Sigmoid colon (tissue), 7 donors: ENCODE measurements at places on chromosomes 6 and 20.

- no peak for DNase-seq
These were observed 49.0 kb upstream of the CDYL start for GRCh38 chr6:4727217-4727616.

DNA sequence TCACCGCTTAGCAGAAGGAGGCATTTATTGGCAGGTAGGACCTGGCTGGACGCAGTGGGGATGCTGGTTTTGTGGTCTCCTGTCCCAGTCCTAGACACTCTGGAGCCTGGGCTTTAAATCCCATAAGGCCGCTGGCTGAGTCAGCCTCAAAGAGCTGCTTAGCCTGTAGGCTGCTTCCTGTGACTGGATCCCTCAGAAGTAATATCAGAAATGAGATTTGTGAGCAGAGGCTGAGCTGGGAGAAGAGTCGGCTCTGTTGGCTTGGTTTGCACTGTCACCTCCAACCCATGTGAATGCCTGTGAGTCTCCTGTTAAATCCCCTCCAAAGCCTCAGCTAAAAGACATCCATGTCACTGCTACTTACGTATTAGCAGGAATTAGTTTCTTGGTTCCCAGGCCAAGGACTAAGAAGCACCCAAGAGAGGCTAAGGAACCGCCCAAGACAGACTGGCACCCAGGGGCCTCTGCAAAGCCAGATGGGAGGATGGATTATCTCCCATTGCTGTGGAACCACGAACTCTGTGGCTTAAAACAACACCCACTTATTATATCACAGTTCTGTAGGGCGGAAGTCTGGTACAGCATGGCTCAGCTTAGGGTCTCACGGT, 289.4 kb downstream of the CDC5L start:
- DNase-seq, result no peak

- no peak for DNase-seq
These were observed 81.5 kb downstream of the RTN4IP1 start for GRCh38 chr6:106547601-106548453.

DNA sequence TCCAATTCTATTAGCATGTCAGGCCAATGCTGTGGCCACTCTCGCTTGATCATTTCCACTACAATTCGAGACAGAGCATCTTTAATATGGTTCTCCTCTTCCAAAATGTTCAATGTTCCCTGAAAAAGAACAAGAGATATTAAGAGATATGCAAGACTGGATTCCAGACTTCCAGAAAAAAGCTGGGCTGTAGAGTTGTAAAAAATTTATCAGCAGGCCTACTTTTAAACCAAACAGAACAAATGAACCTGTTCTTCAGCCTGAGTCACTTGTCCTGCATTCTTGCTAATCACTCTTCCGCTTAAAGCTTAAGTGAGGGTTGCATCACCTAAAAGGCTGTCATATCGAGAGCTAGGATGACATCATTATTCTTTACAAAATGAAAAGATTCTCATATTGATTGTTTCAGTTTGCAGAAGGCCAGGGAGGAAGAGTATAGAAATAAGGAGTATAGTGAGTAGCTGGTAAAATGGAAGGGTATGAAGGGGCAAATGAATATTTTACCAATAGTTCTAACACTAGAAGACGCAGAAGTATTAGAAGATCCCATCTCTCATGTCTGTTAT, 4.9 kb downstream of the XPO5 start:
- DNase-seq, result no peak

DNA sequence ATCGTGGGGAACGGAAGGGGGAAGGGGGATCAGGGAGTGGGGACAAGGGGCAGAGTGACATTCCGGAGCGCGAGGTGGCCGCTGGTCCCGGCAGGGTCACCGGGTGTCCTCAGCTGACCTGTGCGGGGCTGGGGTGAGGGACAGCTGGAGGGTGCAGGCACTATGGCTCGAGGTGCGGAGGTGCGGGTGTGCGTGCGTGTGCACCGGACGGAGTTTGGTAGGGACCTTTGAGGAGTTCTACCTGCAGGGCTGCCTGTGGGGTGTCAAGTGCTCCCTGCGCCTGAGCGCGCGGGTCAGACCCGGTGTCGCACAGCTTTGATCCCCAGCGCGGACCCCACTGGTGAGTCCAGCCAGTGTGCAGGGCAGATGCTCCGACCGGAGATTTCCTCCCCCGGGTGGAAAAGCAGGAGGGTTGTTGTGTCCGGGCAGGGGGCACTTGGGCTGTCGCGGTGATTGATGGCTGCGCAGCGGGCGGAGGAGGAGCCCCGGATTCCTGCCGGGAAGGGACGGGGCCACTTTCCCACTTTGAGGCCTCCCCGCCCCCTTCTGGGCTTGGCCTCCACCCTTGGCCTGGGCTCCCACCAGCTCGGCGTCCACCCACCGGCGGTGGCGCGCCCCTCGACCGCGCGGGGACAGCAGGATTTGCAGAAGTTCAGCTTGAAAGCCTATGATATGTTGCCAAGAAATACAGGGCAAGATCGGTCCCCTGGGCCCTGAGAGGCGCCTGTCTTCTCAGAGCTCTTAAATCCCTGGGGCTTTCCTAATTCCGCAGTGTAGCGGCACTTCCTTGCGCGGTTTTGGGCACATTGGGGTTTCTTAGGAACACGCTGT, 658 bp downstream of the RIN2 start:
- peak; percentile 83 for DNase-seq

- DNase-seq, result no peak
These were observed 19.2 kb downstream of the BPIFA1 start for GRCh38 chr20:33255005-33255404.

GRCh38 chr6:28282926-28283325, 1.6 kb downstream of the PGBD1 start:
- no peak for DNase-seq

- no peak for DNase-seq
These were observed 229.2 kb downstream of the COL12A1 start for GRCh38 chr6:74976701-74977100.

- DNase-seq, result no peak
These were observed 133.2 kb upstream of the JAG1 start for GRCh38 chr20:10807013-10807412.
